NCI-H460 (cell line): ENCODE measurements at places on chromosomes 13 and 19.
A peak's percentile ranks its signal among the peaks of the same experiment; 100 is the strongest.

DNA sequence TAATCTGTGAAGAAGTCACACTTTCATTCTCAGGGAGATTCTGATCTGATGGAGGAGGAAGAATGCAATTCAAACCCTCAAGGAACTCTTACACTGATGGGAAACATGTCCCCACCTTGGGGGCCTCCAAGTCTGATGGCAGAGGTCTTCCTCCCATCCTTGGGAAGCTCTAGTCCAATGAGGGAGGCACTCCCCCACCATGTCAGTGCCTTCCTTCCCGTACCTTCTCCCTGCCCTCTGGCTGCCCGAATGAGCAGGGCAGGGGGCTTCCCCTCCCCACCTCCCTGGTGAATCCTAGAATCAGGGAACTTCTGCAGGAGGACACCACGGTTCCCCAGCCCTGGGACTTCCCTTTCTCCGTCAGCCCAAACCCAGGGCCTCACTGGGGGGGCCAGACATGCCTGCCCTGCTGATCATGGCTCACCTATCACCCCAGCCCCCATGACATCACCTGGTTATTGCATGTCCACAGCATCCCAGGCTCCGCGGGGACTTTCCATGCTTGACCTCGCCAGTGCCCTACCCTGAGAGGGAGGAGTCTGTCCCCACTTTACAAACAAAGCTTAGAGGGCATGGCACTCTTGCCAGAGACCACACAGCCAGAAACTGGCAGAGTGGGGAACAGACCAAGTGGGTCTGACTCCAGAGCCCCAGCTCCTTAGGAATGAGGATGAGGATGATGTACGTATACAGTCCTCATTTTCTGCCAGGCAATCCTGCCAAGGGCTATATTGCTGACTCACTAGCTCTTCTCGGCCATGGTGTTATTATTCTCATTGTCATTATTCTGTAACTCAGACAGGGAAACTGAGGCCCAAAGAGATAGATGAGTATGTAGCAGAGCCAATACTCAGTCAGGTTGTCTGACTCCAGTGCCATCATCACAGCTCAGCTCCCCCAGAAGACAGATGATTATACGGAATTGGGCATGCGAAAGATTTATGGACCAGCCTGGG is 9.6 kb upstream of the BCL3 start:
- no peak for DNase-seq

GRCh38 chr19:50315773-50316448 is 13.3 kb downstream of the KCNC3 start:
- no peak for DNase-seq

DNA sequence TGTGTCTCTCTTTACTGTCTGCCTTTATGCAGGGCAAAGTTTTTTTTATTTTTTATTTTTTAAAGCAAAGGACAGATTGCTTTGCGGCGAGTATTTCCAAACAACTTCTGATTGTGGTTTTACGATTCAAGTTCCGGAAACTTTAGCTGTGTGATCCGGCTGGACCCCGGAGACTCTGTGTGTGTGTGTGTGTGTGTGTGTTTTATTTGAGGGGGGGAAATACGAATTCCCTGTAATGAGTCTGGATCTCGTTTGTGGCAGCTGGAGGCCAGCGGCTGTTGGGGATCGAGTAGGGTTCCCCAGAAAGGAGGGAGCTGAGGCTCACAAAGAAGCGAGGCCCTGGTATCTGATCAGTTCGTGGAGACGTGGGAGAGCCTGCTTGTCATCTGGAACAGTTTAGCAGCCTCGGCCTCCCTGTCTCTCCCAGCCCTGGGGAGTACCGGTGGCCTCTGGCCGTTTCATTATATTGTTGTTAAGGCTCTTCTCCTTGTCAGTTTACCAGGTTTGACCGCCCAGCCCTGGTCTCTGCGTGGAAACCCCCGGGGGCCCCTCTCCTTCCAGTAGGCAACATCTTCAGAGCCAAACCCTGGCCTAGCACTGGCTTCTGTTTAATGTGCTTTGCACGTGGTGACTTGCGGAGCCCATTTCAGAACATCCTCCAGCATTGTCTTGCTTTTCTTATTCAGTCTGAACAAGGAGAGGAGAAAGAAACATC is 1.3 kb downstream of the FARP1 start:
- no peak for DNase-seq

DNA sequence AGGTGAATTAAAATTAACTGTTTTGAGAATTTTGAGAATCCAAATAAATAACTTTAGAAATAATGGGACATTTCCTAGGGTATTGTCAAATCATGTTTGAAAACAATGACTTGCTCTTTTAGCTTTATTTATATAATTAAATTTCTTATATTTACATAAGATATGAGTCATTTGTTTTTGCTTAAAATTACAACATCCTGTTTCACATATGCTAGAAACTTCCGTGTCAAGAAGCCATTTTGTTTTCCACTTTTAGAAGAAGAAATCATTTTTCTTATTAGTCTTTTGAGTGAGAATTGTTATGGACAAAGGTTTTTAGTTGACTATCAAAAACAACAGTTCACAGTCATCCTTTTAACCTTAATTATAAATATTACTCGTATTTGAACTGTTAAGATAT is 48.2 kb downstream of the DPY19L3 start:
- no peak for DNase-seq

DNA sequence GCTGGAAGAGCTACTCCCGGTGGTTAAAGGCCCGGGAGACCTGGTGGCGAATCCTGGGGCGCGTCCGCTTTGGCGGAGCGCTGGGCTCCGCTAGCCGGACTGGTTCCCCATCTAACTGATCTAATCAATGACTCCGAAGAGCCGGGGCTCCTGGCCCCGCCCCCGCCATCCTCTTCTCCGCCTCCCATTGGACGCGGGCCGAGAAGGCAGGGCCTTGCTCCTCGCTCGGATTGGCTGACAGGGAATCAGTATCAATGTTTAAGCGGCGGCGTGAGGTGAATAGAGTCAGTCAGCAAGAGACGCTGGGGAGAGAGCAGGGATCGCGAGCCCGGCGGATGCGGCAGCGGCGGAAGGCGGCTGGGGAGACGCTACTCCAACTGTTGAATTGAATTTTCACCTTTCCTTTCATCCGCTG is 1.7 kb upstream of the PCDH17 start:
- peak; percentile 65 for DNase-seq

DNA sequence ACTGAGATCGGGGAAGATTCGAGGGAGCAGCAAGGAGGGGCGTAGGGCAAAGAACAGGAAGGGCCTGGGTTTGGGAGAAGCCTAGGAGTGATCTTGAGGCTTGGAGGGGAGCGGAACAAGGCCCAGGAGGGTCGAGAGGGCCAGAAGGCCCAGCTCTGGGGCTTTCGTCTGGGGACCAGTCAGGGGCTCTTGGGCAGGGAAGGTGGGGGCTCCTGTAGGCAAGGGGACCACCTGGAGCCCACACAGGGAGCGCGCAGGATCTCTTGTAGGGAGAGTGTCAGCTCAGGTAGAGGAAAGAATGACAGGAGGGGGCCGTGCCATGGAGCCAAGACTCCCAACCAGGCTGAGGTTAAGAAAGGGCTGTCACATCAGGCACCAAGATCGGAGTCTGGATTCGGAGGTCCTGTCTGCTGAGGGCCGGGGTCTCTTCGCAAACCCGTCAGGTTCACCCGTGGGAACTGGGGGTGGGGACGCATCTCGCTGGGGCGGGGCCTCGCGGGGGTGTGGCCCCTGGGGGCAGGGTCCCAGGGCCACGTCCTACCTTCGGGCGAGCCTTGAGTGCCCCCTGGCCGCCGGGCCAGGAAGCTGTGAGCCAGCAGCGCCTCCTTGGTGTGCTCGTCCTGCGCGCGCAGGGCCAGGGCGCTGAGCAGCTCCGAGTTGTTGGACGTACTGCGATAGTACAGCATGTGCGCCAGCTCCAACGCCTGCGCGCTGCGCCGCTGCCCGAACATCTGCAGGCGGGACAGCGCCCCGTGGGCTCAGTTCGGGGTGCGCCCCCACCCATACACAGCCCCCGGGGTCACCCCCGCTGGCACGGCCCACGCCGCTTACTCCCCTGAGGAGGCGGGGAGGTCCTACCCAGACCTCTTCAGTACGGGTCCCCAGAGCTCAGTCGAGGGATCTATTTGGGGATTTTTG is 8.4 kb downstream of the EMP3 start:
- DNase-seq, result peak; percentile 89

DNA sequence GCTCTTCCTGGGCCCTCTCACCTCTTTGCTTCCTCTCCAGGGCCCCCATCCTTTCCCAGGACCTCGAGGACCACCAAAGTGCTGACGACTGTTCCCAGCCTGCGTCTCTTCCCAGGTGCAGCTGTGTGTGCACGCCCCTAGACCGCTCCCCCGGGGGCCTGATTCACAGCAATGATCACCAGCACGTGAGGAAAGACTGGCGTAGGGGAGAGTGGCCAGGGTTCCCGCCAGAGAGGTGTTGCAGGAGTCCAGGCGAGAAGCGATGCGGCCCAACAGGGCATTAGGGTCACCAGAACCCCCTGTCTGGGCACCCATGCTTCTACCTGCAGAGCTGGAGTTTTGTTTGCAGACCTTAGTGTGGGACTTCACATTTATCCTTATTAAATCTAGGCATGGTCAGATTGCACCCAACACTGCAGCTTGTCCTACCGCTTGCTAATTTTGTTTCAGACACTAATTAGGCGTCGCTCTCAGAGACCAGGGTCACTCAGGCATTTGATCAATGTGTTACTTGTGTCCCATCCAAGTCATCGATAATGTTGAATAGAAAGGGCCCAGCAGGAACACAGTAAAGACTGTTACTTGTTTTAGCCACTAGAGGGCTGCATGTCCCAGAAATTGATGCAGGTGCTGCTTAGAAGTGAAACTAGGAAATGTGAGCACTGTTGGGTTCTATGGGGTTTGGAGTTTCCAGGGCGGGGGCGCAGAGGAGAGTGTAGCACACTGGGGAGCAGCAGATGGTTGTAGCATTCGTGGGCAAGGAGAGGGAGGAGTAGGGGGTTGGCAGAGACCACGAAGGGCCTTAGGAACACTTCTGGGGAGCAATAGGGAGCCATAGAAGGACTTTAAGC is 53.2 kb downstream of the CDADC1 start:
- DNase-seq, result peak; percentile 63

GRCh38 chr13:85631801-85632200 is 167.4 kb downstream of the SLITRK6 start:
- DNase-seq, result no peak

- no peak for DNase-seq
Measured at GRCh38 chr19:19262190-19263057, 10.7 kb downstream of the TM6SF2 start.

GRCh38 chr19:2136796-2137195 is 14.6 kb downstream of the AP3D1 start:
- no peak for DNase-seq

DNA sequence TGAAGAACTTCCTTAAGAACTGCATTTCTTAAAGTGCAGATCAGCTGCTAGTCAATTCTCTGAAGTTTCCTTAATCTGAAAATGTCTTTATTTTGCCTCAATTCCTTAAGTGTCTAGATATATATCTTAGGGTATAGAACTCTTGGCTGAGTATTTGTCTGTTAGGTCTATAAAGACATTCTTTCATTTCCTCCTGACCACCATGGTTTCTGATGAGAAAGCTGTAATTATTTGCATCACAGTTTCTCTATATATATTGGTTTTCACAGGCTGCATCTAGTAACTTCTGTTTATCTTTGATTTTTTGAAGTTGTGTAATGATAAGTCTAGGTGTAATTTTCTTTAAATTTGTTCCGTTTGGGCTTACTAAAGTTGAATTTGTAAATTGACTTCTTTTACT is 15.2 kb downstream of the NDFIP2 start:
- DNase-seq, result no peak

DNA sequence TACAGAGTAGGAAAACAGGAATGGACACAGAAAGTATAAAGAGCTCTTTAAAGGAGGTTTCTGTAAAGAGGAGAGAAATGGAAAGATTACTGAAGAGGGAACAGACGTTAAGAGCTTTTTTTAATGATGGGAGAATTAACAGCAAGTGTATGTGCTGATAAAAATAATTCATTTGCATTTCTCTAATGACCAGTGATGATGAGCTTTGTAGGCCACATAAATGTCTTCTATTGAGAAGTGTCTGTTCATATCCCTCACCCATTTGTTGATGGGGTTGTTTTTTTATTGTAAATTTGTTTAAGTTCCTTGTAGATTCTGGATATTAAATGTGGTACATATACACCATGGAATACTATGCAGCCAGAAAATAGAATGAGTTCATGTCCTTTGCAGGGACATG is 40.0 kb downstream of the MYO16 start:
- DNase-seq, result no peak

- no peak for DNase-seq
Measured at GRCh38 chr19:27773318-27774094, 1439.4 kb downstream of the UQCRFS1 start.

GRCh38 chr19:2722541-2723344 is 1.6 kb upstream of the DIRAS1 start:
- peak; percentile 24 for DNase-seq

- DNase-seq, result no peak
Measured at GRCh38 chr19:6608940-6609339, 18.0 kb upstream of the CD70 start.

DNA sequence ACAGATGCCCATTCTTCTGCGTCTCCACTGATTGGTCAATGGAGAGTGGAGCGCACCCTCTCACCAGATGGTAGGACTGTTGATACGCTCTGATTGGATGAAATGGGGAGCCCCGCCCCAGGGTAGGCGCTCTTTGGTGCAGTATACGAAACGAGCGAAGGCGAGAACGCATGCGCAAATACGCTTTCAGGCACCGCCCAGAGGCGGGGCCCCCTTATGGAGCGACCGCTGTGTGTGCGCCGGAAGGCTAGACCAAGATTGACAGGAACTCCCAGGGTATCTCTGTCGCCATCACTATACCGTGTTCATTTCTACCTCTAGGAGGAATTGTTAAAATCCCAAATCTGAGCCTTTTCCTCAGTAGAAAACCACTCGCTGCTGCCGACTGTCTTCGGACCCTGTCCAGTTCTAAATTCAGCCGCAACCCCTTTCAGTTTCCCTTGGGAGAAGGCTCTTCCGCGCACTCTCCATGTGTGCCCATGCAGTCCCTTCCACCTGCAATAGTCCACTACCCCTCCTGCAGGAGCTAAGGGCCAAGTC is 720 bp upstream of the HNRNPL start:
- DNase-seq, result no peak

GRCh38 chr13:46527237-46527636 is 25.7 kb upstream of the LRCH1 start:
- no peak for DNase-seq

DNA sequence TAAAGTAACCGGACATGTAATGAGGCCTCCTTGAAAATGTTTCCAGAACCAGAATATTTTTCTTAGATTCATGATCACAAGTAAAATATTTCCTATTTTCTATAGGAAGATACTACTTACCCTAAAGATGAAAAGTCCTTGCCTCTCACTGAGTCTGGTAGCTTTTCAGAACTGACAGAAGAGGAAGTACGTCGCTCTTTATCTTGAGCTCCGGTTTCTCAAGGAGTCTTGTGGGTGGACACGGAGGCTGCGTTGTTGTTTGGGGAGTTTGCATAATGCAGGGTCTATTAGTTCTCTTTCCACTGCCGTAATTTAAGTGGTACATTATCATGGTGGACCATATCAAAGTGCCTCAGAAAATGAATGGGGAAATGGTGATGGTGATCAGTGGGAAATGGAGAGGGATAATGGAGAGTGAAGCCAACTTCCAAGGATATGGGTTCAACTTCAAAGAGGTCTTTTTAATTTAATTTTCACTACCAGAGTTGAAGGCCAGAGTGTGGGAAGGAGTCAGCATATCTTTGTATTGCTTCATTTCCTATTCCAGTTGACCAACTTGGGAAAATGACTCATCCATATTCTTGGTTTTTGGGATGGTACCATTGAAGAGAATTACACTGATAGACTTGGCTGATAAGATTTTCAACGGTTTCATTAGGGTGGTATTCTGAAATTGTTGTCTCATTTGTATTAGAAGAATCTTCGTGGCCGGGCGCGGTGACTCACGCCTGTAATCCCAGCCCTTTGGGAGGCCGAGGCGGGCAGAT is 23.4 kb downstream of the MBD3L2B start:
- no peak for DNase-seq

GRCh38 chr19:15109768-15110417 is 2.7 kb downstream of the SYDE1 start:
- DNase-seq, result no peak

- no peak for DNase-seq
Measured at GRCh38 chr13:75356421-75356820, 125.5 kb downstream of the TBC1D4 start.
